ENCODE measurements at places on chromosomes 3 and 15. TPM values are rescaled to one million over a fixed set of nuclear protein-coding genes. Genes with fewer than 3 reads are reported as not detected.
A peak's percentile ranks its signal among the peaks of the same experiment; 100 is the strongest.

Gene TMEM207
- not detected for total RNA-seq

DNA sequence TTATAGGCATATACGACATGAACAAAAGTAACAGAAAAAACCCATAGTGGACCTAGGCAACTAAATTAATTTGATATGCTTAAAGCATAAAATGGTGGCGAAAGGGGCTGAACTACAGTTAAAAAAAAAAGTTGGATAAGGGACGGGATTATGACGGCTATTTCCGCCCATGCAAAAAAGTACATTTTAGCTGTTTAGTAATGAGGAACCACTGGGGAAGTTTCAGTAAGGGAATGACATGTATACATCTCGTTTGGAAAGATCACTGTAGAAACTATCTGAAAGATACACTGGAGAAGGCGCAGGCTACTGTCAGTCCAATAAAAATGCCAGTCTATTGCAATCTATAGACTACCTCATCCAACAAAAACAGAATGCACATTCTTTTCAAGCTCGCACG lies 65.6 kb downstream of the ZNF148 start:
- H3K36me3 ChIP-seq: no peaks in the 10 kb centered on the region
- no peaks in the 10 kb centered on the region for H3K27me3 ChIP-seq
- H3K4me1 ChIP-seq: no peaks in the 10 kb centered on the region
- H3K27ac ChIP-seq: no peak overlapping the region

DNA sequence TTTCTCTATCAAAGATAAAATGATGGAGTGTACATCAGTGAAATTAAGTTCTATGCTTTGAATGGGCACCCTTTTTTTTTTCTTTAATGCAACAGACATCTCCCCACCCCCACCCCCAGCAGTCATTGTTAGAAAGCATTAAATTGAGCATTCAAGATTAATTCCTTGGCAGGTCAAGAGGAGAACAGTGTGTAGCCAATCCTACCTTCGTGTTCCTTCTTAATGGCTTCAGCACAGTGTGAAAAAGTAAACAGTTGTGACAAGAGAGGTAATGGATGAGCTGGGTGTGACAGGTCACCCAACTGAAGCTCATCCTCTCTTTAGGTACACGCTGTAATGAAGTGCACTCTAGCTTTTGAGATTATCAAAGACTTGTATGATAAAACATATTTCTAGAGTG lies 198.5 kb upstream of the RARB start:
- H3K27me3 ChIP-seq: no peaks in the 10 kb centered on the region
- no peak overlapping the region for H3K27ac ChIP-seq
- no peak for DNase-seq
- no peak overlapping the region for H3K4me3 ChIP-seq
- H3K36me3 ChIP-seq: no peaks in the 10 kb centered on the region

Gene AHSG
- not detected for total RNA-seq

- H3K36me3 ChIP-seq: no peaks in the 10 kb centered on the region
- no peaks in the 10 kb centered on the region for H3K27me3 ChIP-seq
- H3K27ac ChIP-seq: no peak overlapping the region
Observed at GRCh38 chr15:60969658-60970057, 259.4 kb downstream of the RORA start.

Gene SEMA3G
- 91.2 TPM for total RNA-seq

GRCh38 chr15:85723960-85724945 lies 70.5 kb downstream of the KLHL25 start:
- no peaks in the 10 kb centered on the region for H3K27me3 ChIP-seq
- DNase-seq: no peak
- no peak overlapping the region for H3K4me3 ChIP-seq
- no peaks in the 10 kb centered on the region for H3K36me3 ChIP-seq

- H3K4me3 ChIP-seq: no peak overlapping the region
- no peaks in the 10 kb centered on the region for H3K27me3 ChIP-seq
- no peak for DNase-seq
- no peak overlapping the region for H3K27ac ChIP-seq
Observed at GRCh38 chr3:89586676-89587075, 479.3 kb downstream of the EPHA3 start.

DNA sequence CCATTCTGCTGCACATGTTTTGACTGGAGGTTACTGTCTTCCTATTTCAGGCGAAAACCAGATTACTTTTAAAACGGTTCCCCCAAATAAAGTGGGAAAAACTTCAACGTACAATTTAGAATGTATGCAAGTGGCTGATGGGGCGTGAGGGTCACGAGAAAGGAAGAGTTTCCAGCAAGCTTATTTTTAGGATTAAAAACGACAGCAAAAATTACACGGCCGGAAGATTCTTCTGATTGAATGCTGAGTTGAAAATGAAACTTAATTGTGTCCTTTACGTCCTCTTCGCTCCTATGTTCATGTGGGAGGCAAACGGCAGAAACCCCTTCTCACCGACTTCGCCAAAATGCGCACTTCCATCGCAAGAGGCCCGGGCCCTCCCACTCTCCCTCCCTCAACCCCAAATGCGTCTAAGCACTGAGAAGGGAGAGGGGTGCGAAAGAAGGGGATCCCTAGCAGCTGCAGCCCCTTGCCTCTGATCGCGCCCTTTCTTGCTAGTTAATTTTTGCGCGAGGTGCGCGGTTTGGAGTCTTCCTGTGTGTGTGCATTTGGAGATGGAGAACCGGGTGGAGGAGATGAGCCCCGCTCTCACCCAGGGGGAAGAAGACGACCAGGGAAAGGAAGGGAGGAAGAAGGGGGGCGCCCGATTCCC lies 656 bp downstream of the CD47 start:
- H3K4me1 ChIP-seq: no peaks in the 10 kb centered on the region
- no peaks in the 10 kb centered on the region for H3K27me3 ChIP-seq
- peak; percentile 24 for DNase-seq
- H3K4me3 ChIP-seq: peak overlapping the region; percentile 99
- peak overlapping the region; percentile 89 for H3K27ac ChIP-seq

DNA sequence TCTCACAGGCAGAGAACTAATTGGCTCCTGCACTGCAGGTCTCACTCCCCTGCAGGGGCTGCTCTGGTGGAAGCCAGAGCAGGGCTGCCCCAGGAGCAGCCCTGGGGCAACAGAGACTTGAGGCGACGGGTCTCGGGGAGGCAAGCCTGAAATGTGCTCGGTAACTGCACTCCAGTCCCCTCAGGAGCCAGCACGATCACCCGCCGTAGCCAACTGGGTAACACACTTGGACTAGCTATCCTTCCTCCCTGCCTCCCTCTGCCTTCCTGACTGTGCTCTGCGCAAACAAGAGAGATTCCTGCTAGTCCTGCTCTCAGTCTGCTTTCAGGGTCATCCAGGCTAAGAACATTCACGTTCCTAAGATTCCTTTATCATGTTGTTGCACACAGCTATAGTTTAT lies 140.7 kb upstream of the NSMCE3 start:
- H3K27ac ChIP-seq: no peak overlapping the region
- no peaks in the 10 kb centered on the region for H3K4me1 ChIP-seq
- H3K27me3 ChIP-seq: peaks cover 5% of the 10 kb centered on the region

DNA sequence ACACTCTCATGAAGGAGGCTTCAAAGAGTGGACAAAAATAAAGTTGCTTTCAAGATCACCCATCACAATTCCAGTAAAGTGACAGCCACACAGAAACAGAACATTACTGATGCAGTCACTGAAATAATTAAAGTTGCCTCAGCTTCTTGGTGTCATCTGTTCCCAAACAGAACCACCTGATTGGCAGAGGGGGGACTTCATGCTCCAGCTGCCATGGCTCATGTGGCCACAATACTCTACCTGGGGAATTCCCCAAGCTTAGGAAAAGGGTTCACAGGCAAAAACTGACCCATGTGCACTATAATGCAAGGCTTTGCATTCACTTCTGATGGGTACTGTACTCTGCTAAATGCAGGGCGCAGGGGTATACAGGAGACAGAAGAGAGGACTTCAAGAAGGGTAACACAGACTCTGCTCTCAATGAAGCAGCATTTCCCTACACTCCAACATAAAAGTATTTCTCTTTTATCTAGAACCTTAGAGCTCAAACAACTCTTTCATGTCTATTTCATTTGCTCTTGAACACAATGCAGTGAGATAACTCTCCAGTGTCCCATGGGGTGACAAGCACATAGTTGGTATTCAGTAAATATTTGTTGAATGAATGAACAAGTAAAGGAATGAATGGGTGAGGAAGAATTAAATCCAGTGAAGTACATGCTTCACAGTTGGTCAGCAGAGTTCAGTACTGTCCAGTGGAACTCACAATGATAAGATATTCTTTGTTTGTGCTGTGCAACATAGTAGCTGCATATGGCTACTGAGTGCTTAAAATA lies 8.6 kb upstream of the CTNNB1 start:
- H3K36me3 ChIP-seq: no peaks in the 10 kb centered on the region
- H3K4me1 ChIP-seq: no peaks in the 10 kb centered on the region
- DNase-seq: no peak
- no peak overlapping the region for H3K4me3 ChIP-seq

GRCh38 chr3:148106062-148106461 lies 591.6 kb upstream of the AGTR1 start:
- no peaks in the 10 kb centered on the region for H3K27me3 ChIP-seq
- H3K27ac ChIP-seq: no peak overlapping the region
- H3K4me1 ChIP-seq: no peaks in the 10 kb centered on the region
- H3K36me3 ChIP-seq: no peaks in the 10 kb centered on the region
- no peak for DNase-seq

Gene RFTN1
- total RNA-seq: 52.5 TPM

GRCh38 chr3:31050296-31050695 lies 155.8 kb upstream of the GADL1 start:
- H3K36me3 ChIP-seq: no peaks in the 10 kb centered on the region
- H3K27ac ChIP-seq: no peak overlapping the region
- no peaks in the 10 kb centered on the region for H3K27me3 ChIP-seq
- no peaks in the 10 kb centered on the region for H3K4me1 ChIP-seq

GRCh38 chr3:121995161-121996137 lies 26.6 kb downstream of the ILDR1 start:
- no peak overlapping the region for H3K27ac ChIP-seq
- no peak for DNase-seq
- no peaks in the 10 kb centered on the region for H3K27me3 ChIP-seq
- H3K4me3 ChIP-seq: no peak overlapping the region
- H3K36me3 ChIP-seq: no peaks in the 10 kb centered on the region

DNA sequence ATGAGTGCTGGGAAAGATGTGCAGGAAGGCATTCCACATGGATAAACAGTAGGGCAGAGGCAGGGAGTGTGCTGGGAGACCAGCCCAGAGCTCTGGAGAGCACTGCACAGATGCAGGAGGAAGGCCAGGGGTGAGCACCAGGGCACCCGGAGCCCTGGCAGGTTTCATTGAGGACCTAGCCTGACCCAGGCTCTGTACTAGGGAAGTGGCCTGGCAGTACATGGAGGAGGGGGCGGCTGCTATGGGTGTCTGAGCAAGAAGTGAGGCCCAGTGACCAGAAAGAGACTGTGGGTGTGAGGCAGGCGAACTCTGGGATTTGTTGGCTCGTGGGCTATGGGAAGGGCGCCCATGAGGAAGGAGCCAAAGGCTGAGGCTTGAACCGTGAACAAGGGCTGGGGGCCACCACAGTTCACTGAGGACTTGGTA lies 139.1 kb downstream of the DNAJB8 start:
- no peak overlapping the region for H3K27ac ChIP-seq
- no peaks in the 10 kb centered on the region for H3K36me3 ChIP-seq
- no peaks in the 10 kb centered on the region for H3K27me3 ChIP-seq
- no peak overlapping the region for H3K4me3 ChIP-seq

Gene GRAMD1C
- 10.3 TPM for total RNA-seq

GRCh38 chr3:7875925-7876324 lies 625.7 kb upstream of the LMCD1 start:
- no peaks in the 10 kb centered on the region for H3K27me3 ChIP-seq
- H3K4me1 ChIP-seq: no peaks in the 10 kb centered on the region
- DNase-seq: no peak
- no peak overlapping the region for H3K4me3 ChIP-seq

Gene DZIP1L
- 58.5 TPM for total RNA-seq

GRCh38 chr3:53420831-53421230 lies 73.5 kb upstream of the DCP1A start:
- H3K27me3 ChIP-seq: no peaks in the 10 kb centered on the region
- no peak overlapping the region for H3K4me3 ChIP-seq
- H3K4me1 ChIP-seq: no peaks in the 10 kb centered on the region
- no peaks in the 10 kb centered on the region for H3K36me3 ChIP-seq
- H3K27ac ChIP-seq: no peak overlapping the region
- no peak for DNase-seq

DNA sequence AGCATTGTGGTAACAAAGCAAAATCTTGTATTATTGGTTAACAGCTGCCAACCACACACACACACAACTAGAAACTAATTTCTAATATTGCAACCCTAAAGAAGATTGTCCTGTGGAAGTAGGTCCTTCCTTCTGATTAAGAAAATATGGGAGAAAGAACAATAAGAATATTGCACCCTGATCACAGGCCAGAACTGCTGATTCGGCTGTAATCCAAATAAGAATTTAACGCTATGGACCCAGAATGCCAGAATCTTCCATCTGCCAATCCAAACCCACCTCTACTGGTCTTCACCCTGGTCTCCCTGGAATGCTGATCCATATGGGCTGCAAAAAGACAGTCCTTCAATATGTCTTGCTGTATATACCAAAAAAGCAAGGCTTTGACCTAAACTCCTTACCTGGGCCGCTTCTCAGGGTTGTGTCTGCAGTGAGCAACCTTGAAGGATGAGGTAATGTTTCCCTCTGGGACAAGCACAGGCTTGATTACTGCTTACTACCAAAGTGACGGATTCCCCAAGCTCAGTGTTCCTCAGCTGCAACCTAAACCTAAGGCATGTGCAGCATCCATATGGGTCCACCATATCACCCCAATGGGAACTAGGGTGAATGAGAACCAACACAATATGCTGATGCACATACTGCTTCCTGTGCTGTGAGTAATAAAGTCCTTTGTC lies 8.0 kb downstream of the CCDC14 start:
- H3K36me3 ChIP-seq: no peaks in the 10 kb centered on the region
- H3K27me3 ChIP-seq: no peaks in the 10 kb centered on the region
- no peak overlapping the region for H3K4me3 ChIP-seq
- no peak for DNase-seq
- H3K27ac ChIP-seq: no peak overlapping the region
- H3K4me1 ChIP-seq: no peaks in the 10 kb centered on the region

GRCh38 chr3:165459924-165460835 lies 264.0 kb upstream of the SLITRK3 start:
- no peaks in the 10 kb centered on the region for H3K27me3 ChIP-seq
- H3K36me3 ChIP-seq: no peaks in the 10 kb centered on the region
- peaks cover 5% of the 10 kb centered on the region for H3K4me1 ChIP-seq
- H3K4me3 ChIP-seq: no peak overlapping the region

GRCh38 chr15:57510647-57511046 lies 81.1 kb upstream of the MYZAP start:
- H3K4me3 ChIP-seq: no peak overlapping the region
- no peak for DNase-seq
- H3K36me3 ChIP-seq: no peaks in the 10 kb centered on the region
- no peaks in the 10 kb centered on the region for H3K4me1 ChIP-seq
- no peak overlapping the region for H3K27ac ChIP-seq

- DNase-seq: no peak
- no peak overlapping the region for H3K4me3 ChIP-seq
- no peak overlapping the region for H3K27ac ChIP-seq
- H3K36me3 ChIP-seq: no peaks in the 10 kb centered on the region
- H3K4me1 ChIP-seq: no peaks in the 10 kb centered on the region
- no peaks in the 10 kb centered on the region for H3K27me3 ChIP-seq
Observed at GRCh38 chr3:55583475-55583874, 96.4 kb upstream of the WNT5A start.

Gene ABHD17C
- 5.5 TPM for total RNA-seq

Gene ADGRG7
- not detected for total RNA-seq
